ENCODE measurements at places on chromosomes 16 and 17.

DNA sequence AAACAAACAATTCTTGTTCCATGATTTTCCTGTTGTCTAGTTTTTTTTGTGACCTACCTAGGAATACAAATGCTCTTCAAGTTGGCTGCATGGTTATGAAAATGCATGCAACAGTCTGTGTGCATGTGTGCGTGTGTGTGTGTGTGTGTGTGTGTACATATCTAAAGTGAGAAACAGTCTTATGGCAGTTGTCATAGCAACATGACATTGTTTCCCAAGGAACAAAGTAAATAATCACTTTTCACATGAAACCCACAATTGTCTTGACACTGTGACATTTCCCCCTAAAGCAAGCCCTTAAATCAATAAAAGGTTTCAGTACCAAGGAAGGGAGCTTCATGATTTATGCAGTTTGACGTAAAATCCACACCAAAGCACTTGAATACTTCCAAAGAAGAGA, 758.4 kb downstream of the CDH8 start:
- DNase-seq, result no peak

GRCh38 chr16:71635632-71636031, 9.6 kb downstream of the MARVELD3 start:
- DNase-seq, result no peak

- no peak for DNase-seq
Observed at GRCh38 chr16:89993377-89993776, 25.9 kb downstream of the DBNDD1 start.

DNA sequence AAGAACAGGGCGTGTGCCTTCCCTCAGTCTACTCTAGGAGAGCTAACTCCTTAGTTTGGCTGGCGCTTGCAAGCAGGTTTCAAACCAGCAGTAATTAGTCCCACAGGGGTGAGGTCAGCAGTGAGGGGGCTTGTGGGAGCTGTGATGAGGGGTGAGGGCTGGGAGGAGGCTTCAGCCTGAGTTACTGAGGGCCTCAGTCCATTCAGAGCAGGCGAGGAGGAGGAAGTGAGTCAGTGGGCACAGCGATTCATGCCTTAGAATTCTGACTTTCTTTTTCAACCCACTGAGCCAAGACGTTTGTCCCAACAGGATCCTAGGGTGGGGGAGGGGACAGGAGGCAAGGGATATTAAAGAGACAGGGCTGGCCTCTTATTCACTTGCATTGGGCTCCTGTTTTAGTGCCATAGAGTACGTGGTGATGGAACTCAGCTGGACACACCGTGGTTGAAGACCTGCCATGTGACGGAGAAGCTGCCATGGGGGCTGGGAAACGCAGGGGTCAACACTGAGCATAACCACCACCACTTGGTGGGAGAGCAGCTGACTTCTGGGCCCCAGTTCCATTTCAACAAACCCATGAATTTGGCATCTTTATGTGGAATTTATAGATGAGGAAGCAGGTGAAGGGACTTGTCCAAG, 8.3 kb upstream of the ITGA3 start:
- DNase-seq, result no peak

DNA sequence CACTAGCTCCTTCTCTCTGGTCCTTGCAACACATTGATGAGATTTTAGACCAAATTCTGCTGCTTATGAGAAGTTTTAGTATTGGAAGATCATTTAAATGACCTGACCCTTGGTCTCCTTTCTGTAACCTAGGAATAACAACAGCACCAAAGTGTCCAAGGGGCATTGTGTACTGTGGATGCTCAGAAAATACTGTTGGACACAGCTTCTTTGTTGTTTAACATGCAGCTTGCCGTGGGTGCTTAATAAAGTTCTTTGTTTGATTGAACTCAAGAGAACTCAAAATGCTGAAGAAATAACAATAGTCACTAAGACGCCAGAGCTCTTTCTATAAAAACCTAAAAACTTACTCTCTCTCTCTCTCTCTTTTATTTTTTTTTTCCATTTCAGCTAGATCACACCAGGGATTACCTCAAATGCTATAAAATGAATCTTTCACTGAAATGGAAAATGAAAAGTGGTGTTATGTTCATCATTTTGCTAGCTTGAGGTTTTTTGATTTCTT, 548.9 kb upstream of the CDH8 start:
- no peak for DNase-seq

GRCh38 chr16:87845213-87845612, 24.1 kb downstream of the SLC7A5 start:
- DNase-seq, result no peak

DNA sequence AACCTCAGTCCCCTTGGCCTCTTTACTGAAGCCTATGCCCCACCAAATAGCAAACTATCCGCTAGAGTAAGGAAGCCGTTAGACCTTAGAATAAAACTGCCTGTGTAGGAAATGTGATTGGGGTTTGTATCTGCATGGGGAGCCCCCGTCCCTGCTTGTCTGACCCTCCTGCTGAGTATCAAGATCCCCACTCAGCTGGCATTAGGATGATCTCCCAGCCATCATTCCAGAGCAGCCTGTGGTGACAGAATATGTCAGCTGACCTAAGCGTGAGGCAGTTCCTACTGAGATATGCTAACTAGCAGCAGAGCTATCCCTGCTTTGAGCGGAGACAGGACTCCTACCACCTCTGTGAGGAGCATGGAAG, 645 bp upstream of the GFOD2 start:
- DNase-seq, result no peak

GRCh38 chr17:63705657-63706056, 5.7 kb upstream of the LIMD2 start:
- DNase-seq, result no peak

GRCh38 chr16:52634104-52634503, 87.2 kb upstream of the TOX3 start:
- DNase-seq, result no peak

- DNase-seq, result no peak
Observed at GRCh38 chr16:31080035-31080629, 5.9 kb downstream of the ZNF646 start.

GRCh38 chr16:79618692-79619050, 18.1 kb upstream of the MAF start:
- DNase-seq, result no peak

DNA sequence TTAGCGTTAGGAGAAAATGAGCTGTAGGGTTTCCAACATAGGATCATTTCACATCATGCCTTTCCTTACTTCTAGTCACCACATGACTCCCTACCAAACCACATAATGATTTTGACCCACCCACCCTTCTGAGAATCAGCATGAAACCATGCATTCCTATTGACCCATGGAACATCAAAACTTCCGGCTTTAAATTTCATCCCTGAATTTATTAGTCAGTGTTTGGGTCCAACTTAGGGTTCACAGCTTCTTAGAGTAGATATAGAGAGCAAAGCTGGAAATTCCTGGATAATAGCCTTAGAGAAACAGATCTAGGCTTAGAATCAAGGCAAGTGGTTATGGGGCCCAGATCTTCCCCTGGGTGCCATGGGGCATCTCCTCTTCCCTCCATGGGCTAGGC, 162.6 kb downstream of the TOX3 start:
- DNase-seq, result no peak

DNA sequence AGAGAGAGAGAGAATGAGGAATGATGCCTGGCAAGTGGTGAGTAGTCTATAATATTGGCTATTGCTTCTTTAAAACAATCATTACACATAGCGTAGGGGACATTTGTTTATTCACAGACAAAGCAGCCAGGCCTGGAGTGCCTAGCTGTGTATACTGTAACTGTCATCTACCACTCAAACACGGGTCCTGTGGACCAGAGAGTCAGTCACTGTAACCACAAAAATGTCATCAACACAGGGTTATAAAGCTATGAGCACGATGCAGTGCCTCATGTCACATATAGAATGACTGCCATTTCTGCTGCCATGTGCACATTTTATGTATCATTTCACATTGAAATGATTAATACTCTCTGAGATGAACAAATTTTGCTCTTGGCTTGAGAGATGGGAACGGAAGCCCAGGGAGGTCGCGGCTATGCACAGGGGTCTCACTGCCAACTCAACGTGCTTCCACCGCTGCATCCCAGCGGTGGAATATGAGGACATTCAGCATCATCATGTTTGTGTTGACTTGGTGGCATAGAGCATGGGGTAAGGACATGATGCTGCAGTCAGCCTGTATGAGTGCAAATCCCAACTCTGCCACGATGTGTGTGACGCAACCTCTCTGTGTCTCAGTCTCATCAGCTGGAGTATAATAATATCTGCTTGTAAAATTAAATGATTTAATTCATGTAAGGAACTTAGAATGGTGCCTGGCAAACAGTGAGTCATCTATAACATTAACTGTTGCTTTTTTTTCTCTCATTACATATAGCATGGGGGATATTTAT, 3.3 kb downstream of the MT1H start:
- DNase-seq, result no peak

GRCh38 chr17:18038149-18038850, 668 bp downstream of the ATPAF2 start:
- no peak for DNase-seq

GRCh38 chr17:29665481-29665810, 42.7 kb upstream of the CORO6 start:
- no peak for DNase-seq

DNA sequence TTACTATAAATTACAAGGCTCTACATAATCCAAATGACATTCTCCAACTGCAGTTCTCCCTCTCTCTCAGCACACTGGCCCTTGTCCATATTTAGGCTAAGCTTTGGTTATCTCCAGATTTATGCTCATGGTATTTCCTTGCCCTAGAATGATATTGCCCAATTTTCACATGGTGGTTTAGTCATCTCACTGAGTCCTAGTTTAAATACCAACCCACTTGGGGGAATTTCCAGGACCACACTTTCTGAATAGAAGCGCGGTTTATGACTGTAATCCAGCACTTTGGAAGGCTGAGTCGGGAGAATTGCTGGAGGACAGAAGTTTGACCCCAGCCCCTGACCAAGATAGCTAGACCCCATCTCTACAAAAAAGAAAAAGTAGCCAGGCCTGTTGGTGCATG, 280.1 kb upstream of the MON1B start:
- no peak for DNase-seq

GRCh38 chr16:68105611-68106010, 20.4 kb downstream of the NFATC3 start:
- no peak for DNase-seq

- DNase-seq, result no peak
Observed at GRCh38 chr17:59174671-59175070, 19.1 kb downstream of the PRR11 start.

GRCh38 chr17:29145289-29146073, 34.7 kb downstream of the MYO18A start:
- DNase-seq, result peak; percentile 19

- no peak for DNase-seq
Observed at GRCh38 chr17:42016411-42016831, 818 bp downstream of the DNAJC7 start.

GRCh38 chr17:73307130-73307529, 4.7 kb downstream of the CDC42EP4 start:
- DNase-seq, result peak; percentile 51

- DNase-seq, result no peak
Observed at GRCh38 chr16:69466547-69466946, 42.1 kb downstream of the CYB5B start.

GRCh38 chr17:42023524-42024349, 3.8 kb downstream of the NKIRAS2 start:
- no peak for DNase-seq

GRCh38 chr17:77558846-77559626, 399.5 kb upstream of the TNRC6C start:
- DNase-seq, result no peak

DNA sequence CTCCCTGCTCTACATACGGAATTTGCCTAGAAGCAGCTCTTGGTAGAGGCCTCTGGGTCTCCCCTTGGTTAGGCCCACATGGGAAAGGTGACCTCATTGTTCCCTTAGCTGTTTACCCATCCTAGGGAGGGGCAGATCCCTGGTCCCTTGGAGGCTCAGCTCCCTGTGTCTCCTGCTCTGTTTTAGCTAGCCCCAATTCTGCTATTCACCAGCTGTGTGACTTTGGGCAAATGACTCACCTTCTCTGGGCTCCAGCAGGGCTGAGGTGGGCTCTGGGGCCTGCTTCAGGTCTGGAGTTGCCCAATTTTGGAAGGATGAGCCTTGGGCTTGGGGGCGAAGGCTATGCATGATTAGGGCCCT, 3.9 kb downstream of the ABCC3 start:
- no peak for DNase-seq

- no peak for DNase-seq
Observed at GRCh38 chr16:29943846-29944799, 17.8 kb upstream of the TMEM219 start.

DNA sequence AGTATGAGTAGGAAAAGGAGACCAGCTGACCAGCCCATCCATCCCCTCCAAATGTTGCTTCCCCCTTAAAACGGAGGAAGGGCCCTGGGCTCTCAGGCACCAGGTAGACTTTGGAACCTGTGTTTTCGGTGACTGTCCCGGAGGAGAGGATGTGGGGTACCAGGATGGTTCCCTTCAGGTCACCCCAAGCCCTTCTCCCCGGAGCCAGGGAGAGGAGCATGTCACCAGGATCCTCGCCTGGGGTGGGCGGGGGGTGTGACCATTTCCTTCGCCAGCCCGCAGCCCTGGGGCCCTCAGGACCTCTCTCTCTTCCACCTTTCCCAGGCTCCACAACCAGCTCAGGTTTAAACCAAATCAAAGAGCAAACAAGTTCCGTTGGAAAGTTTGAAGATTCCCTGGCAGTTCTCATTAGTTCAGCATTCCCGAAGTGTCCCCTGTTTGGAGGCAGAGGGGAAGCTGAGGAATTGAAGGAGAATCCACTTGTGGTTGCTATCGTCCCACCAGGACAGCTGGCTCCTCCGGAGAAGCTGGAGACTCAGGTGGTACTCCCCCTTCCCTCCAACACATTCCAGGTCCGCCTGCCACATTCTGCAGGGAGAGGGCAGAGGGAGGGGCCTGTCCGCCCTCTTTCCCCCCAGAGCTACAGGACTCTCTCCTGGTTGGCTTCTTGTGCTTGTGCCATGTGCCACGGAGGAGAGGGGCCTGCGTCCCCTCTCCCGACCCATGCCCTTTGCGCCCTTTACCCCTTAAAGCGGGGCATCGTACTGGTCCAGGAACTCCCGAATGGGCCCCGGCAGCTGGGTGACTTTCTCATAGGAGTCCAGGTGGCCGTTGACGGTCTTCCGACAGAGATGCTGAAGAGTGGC, 2.0 kb downstream of the SOCS3 start:
- DNase-seq, result no peak

DNA sequence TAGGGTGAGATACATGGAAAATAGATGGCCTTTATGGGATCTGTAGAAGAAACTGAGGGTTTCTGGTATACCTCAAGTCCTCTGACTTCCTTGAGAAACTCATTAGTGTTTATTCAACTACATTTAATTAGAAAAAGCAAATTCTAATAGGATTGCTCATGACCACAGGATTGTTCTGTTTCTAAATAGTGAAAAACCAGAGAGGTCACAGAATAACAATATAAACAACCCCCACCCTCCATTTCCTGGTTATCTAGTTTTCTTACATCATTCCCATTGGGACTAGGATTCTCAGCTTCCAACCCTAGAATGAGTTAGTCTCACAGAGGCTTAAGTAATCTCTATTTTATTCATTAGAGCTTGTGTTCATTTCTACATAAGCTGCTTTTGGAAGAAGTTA, 30.0 kb downstream of the SF3B3 start:
- DNase-seq, result no peak

GRCh38 chr17:47318197-47318918, 5.4 kb upstream of the EFCAB13 start:
- no peak for DNase-seq

- no peak for DNase-seq
Observed at GRCh38 chr16:85562093-85562786, 50.9 kb upstream of the GSE1 start.

All from COR-L47 (cell line).